ENCODE measurements at places on chromosomes 3 and 15.

GRCh38 chr15:100687582-100688141 lies 85.3 kb downstream of the ASB7 start:
- no peak for DNase-seq

DNA sequence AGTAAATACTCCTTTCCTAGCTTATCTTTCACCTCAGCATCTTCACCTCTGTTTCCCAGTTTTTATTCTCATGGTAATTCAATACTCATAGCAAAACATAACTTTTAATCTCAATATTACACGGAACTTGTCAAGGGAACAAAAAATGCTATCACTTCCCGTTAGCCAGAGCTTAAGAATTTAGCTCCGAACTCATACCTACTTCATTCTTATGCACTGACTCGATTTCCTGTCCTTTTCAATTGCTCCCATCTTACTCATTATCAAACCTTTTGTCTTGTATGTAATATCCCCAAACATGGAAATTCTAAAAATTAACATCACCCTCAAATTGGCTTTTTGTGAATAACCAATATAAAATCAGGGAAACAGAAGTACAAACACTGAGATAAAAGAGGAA lies 28.2 kb downstream of the MYEF2 start:
- DNase-seq = no peak

GRCh38 chr3:67854663-67855062 lies 200.3 kb upstream of the SUCLG2 start:
- DNase-seq = no peak

GRCh38 chr3:185687271-185687878 lies 101.3 kb downstream of the SENP2 start:
- no peak for DNase-seq

GRCh38 chr3:27685474-27685873 lies 36.6 kb downstream of the EOMES start:
- no peak for DNase-seq

GRCh38 chr15:25697586-25697985 lies 165.5 kb downstream of the ATP10A start:
- DNase-seq = no peak

DNA sequence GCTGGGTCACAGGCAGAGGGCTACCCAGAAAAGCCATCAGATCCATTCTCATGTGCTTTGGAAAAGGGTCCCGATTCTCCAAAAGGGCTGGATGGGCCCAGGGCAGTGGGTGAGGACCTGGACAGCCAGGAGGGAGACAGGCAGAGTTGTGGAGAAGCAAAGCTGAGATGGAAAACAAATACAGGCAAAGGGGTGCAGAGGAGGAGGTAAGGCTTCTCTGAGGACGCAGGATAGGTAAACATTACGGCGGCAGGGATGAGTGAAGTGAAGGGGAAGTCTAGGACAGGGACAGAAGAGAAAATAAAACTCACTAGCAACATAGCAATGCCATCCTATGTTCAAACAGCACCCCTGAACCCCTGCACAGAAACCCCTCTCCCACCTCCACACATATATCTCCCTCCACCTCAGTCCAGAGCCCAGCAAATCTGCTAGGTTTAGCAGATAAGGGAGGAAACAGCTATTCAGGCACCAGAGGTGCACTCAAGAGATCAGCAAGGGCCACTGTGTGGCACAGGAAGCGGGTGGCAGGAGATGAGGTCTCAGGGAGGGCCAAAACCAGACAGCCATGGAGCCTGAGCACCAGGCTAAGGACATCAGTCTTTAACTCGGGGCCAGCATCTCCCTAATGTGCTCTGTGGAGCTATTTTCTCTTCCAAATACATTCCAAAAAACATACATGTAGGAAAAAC lies 51.3 kb downstream of the HOMER2 start:
- no peak for DNase-seq

GRCh38 chr3:56921573-56922453 lies 120.1 kb upstream of the ARHGEF3 start:
- no peak for DNase-seq

DNA sequence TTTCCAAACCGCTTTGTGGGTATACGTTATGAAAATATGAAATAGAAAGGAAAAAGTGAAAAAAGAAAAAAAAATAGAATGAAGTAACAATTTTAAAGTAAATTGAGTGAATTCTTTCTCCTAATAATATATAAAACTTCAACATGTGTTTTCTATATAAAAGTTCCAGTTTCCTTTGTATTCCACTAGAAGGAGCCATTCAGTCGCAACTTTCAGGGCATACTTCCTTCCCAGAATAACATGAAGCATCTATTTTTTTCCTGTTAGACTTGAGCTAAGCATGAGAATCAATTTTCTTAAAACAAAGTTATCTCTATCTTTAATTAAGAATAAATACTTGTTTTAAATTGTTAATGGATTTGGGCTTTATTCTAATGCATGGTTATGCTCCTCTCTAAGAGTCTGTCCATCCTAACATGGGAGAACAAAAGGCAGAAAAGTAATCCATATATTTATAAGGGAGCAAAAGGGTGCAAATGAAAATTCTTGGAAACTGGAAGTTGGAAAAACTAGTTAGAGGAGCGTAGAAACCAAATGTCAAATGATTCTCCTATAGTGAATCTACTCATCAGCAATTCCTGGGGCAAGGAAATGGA lies 16.0 kb upstream of the VGLL3 start:
- DNase-seq = no peak

DNA sequence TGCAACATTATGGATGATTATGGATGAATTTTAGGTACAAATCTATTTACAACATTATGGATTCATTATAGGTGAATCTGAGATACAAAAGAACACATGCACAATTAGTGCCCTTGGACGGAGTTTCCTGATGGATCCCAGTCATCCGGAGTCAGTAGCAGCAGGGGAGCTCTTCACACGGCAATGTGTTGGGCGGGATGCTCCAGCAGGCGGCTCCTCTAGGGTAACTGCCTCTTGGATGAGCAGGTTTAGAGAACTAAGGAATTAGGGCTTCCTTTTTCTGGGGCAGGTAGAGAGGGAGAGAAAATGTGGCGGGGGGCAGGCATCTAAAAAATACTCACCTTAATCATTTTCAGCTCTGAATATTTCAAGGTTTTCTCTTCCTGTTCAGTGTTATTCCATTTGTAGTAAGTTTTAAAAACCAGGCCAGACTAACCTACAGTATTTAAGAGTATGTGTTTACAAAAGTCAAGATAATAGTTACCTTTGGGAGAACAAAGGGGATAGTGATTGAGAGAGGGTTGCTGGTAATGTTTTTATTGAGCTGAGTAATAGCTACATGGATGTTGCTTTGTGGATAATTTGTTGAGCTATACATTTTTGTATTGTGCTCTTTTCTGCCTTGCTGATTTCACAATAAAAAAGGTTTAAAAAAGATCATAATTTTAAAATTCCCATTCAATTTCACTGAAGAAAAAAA lies 27.4 kb upstream of the GOLM2 start:
- no peak for DNase-seq

- DNase-seq = no peak
These were observed 117.1 kb upstream of the GOLIM4 start for GRCh38 chr3:168212664-168213285.

GRCh38 chr15:95615436-95615835 lies 715.1 kb upstream of the NR2F2 start:
- no peak for DNase-seq

GRCh38 chr3:63050548-63051177 lies 175.4 kb upstream of the CADPS start:
- no peak for DNase-seq

- no peak for DNase-seq
These were observed 278.7 kb downstream of the TIGIT start for GRCh38 chr3:114572364-114573062.

DNA sequence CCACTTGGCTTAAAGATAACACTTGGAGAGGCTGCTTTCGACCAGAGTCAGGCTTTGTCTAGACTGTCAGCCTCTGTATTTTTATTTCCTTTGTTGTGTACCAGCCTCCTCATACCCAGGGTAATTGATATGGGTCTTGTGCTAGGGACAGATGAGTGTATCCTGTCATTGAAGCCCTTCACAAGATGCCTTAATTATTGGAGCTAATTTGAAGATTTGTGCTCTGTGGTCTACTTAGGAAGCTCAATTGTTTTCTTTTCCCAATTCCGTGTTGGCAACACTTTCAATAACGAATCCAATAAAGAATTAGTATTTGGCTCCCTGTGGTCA lies 60.5 kb upstream of the DPH6 start:
- DNase-seq = no peak

DNA sequence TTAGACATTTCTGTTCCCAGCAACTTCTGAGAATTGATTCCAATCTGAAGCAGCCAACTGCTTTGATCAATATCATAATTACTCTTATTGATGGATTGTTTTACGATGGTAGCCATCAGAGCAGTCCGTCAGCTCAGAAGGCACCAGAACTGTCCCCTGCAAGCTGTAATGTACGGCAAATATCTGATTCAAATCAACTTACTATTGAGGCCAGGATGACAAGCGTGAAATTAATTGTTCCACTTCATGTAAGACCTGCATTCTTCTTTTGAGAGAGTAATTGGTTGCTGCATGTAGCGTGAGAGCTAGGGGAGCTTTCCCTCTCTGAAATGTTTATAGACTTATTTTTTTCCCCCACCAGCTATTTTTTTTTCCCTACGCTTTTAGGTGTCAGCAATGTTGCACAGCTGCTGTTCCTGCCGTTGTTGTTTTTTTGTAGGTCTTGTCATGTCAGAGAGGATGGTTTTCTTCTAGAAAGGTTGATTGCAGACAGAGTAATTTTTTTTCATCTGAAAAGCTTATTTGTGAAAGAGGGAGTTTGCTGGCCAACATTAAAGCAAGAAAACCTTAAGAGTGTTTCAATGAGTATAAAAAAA lies 134.9 kb downstream of the CACNA2D3 start:
- DNase-seq = no peak

GRCh38 chr3:151331696-151332095 lies 2.3 kb upstream of the P2RY13 start:
- DNase-seq = no peak

DNA sequence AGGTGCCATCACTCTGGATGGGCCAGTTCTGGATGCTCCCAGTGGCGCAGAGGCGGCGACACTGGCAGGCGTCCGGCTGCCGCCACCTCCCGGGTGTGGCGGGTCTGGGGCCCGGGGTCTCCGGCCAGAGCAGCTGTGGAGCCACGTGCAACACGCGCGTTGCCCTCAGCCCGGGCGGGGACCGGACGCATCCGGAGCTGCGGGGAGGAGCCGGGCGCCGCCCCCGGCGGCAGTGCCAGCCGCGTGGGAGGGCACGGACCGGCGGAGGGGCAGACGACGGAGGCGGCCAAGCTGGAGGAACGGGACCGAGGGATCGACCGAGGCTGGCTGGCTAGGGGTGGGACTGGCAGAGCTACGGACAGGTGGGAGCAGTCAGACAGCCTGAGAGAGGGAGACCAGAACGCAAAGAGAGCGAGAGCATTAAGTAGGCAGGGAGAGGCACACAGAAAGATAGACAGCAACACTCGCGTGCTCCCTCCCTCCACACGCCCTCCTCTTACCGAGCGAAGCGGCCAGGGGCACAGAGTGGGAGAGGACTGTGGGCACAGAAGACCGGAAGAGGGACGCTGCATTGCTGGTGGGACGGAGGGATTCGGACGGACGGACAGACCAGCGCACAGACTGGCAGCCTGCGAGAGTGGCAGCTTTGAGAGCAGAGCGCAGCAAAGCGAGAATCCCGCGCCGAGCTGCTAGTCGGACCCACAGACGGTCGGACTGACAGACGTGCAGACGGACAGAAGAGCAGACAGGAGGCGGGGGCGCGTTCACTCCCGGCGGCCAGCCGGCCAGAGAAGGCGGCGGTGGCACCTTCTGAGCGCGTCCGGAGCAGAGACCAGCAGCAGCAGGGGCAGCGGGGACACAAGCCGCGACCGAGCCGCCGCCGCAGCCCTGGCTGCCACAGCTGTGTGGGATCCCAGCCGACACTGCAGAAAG lies at the start of gene ARPP21:
Gene ARPP21, plus strand, starts transcription at position 272 of the 933 bp plus-strand sequence. CDS start 42,227 bp downstream, outside the sequence.
- DNase-seq = peak; percentile 26

DNA sequence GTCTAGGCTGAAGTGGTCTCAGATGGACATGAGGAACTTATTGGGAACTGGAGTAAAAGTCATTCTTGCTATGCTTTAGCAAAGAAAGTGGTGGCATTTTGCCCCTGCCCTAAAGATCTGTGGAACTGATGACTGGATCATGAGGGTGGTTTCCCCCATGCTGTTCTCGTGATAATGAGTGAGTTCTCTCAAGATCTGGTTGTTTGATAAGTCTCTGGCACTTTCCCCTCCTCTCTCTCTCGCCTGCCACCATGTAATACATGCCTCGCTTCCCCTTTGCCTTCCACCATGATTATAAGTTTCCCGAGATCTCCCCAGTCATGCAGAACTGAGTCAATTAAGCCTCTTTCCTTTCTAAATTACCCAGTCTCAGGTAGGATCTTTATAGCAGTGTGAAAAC lies 11.5 kb upstream of the MLF1 start:
- DNase-seq = no peak
